Left lobe of liver (tissue), 2 donors: ENCODE measurements at places on chromosomes 5 and 9. TPM values are rescaled to one million over a fixed set of nuclear protein-coding genes. Genes with fewer than 3 reads are reported as not detected.

Gene ZFP37
- 0.55 TPM for total RNA-seq

Gene MPDZ
- total RNA-seq = 62.6 TPM

GRCh38 chr5:3195994-3196393 is 399.6 kb upstream of the IRX1 start:
- no peak for DNase-seq

Gene ARID3C
- total RNA-seq = 8.8 TPM

DNA sequence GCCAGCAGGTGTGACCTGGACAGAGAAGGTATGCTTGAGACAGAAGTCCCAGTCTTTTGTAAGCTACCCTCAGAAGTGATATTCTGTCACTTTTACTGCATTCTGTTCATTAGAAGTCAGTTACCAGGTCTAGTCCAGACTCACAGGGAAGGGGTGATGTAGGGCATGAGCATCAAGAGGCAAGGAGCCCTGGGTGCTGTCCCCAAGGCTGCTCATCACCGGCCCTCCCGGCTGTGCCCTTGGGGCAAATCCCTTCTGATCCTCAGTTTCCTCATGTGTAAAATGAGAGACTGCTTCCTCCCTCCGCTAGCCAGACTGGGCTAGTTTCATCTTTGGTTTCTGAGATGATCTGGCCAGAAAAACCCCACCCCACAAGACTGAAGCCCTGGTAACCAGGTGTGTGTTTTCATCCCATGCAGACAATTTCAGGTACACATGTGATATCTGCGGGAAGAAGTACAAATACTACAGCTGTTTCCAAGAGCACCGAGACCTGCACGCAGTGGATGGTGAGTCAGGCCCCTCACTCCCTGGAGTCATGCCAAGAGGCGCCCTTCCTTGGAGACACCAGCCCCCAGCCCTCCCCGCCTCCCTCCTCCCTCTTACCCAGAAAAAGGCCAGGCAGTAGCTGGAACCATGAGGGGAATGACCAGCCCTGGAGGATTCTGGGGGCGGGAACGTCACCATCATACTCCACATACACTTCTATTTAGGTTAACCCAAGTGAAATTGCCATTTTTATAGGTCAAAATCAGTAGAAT is 71.0 kb downstream of the AMBP start:
- peak; percentile 43 for DNase-seq

DNA sequence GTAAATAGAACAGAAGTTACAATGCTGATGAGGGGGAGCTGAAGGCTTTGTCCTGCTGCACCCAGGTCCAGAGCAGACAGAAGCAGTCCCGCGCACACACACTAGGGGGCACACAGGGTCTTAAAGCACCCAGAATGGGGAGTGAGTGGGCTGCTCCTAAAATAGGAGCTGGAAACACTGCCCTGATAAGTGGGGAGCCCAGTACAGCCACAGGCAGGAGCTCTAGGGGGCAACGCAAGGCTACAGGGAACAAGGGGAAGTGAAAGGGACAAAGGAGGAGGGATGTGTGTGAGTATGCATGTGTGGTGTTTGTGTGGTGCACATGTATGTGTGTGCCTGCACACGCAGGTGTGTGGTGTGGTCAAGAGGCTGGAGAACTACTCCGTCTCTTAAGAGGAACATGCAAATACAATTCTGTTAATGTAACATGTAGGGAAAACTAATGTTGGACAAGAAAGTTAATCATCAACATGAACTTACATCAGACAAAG is 191.5 kb downstream of the ROR2 start:
- no peak for DNase-seq

- no peak for DNase-seq
Measured at GRCh38 chr9:87587356-87587745, 89.7 kb downstream of the DAPK1 start.

GRCh38 chr5:138980441-138980840 is 105.3 kb upstream of the LRRTM2 start:
- DNase-seq = no peak

DNA sequence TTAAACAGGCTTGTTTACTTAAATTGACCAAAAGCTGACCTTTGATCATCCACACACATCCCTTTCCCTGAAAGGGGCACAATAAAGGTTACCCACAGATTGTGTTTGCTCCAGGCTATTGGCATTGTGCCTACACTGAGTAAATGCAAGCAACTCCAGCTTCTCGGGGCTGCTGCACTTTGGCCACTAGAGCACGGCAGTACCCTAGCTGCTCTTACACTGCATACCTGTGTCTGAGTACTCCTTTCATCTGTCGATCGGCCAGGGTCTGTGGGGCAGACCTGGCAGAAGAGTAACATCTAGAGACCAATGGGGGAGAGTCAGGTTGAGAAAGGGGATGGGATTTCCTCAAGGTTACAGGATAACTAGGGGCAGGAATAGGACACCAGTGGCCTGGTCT is 281.9 kb upstream of the NMUR2 start:
- DNase-seq = no peak

GRCh38 chr9:38650564-38650963 is 30.2 kb upstream of the ANKRD18A start:
- no peak for DNase-seq

DNA sequence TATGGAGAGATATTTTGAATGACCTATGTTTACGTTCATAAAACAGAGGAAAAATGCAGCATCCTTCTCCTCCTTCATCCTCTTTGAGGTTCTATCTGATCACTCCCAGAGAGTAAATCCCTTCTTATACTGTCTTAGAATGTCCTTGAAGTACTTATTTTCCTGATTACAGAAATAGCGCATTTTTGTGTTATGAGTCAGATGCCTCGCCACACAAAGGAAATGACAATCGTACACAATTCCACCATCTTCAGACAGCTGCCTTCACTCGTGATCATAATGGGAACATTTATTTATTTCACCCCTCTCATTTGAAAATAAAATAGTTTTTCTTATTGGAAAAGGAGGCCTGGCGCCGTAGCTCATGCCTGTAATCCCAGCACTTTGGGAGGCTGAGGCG is 2.4 kb upstream of the GLT6D1 start:
- DNase-seq = no peak

DNA sequence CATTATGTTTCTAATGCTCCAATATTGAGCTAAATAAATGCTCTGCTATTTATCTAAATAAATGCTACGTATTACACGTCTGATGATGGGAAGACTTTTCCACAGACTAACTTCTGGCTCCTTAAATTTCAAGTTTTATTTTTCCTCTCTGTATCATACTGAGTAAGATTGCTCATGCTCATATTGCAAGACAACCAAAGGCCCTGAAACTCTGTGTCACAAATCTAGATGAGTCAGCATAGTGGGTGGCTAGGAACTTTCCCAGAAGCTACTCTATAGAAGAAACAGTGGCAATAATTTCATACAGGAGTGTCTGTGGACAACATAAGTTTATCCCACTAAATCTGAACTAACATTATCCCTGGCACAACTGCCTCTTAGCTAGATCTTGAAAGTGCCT is 53.0 kb upstream of the RFX3 start:
- DNase-seq = no peak

DNA sequence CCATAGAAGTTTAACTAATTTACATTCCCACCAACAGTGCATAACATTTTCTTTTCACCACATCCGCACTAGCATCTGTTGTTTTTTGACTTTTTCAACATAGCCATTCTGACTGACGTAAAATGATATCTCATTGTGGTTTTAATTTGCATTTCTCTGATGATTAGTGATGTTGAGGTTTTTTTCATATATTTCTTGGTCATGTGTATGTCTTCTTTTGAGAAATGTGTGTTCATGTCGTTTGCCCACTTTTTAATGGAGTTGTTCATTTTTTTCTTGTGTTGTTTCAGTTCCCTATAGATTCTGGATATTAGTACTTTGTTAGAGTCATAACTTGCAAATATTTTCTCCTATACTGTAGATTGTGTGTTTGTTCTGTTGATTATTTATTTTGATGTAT is 163.4 kb downstream of the FER start:
- DNase-seq = no peak

DNA sequence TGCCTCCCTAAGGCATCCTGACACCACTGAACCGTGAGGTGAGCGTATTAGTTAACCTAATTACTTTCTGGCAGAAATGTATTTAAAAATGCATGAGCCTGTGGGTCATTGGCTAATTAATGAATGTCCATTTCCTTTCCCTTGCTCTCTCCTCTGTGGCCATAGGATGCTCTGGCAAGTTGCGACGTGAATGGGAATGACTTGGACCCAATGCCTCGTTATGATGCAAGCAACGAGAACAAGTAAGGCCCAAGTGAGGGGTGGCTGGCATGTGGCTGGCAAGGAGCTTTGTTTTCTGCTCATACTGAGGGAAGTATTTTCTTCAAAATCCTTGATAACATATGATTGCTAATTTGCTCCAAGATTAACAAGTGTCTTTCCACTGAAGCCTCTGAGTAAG is 136.3 kb downstream of the PCSK5 start:
- DNase-seq = no peak

Gene TXNDC8
- total RNA-seq = not detected

Gene STPG3
- not detected for total RNA-seq

Gene GRAMD2B
- total RNA-seq = 18.7 TPM

DNA sequence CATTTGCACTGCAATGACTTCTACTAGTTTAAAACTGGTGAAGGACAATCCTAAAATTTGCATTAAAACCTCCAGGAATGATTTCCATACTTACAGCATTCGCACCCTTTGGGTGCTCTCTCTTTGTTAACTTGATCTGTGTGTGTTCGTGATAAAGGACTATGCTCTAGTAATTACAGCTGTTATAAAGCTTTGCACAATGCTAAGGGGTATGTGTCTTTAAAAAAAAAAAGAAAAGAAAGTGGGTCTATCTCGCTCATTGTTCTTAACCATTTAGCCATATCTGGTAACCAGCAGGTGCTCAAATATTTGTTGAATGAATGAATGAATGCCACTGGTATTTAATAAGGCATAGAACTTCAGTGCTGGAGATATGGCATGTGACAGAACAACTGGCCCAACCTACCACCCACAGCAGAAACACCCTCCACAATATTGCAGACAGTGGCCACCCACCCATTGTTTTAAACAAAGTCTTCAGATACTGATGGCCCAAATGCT is 8.7 kb downstream of the TRIM36 start:
- DNase-seq = no peak

DNA sequence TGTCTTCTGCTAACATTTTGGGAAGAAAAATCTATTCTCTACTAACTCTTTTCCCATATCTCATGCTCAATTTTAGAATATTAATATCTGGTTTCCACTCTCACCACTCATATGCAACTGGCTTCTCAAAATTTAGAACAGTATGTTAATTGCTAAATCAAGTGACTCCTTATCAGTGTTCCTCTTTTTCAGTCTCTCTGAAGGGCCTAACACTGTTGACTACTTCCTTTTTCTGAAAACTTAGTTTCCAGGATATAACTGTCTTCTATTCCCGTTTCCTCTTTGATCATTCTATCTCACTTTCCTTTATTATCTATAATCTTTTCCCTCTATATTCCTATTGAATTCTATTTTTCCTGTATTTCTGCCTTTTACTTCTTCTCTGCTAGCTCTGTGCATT is 1717.2 kb upstream of the C9orf72 start:
- DNase-seq = no peak

DNA sequence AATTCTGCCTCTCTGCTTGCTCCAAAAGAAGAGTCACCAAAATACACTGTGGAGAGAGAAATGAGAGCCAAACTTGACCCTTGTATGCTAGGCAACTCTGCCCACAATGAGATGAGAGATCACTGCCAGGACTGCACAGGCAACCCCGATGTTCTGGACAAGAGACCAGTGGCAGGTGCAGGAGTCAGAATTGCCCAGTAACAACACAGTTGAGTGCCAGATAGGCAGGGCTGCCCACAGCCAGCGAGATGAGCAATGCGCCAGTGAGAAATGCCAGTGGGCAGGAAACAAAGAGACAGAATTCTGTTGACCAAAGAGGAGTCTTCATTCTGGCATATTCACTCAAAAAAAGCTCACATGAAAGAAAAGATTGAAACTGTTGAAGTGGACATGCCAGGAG is 570.7 kb downstream of the CAAP1 start:
- DNase-seq = no peak

Gene RHOBTB3
- 45.1 TPM for total RNA-seq

DNA sequence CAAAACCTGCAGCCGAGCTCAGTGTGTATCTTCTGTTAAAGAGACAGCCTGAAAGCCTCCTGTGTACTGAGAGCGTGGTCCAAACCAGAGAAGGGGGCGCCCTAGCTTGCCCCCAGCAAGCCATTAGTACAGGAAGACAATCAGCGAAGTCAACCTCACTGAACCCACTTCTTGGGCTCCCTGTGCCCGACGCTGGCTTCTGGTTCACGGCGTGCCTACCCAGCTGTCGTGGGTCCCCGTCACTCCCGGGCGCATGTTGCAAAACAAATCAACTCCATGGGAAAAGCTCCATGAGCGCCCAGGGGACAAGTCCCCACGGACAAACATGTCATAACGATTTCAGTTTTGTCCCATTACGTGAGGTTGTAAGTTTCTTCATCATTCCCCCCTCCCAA is 326.9 kb downstream of the SH3GL2 start:
- no peak for DNase-seq

DNA sequence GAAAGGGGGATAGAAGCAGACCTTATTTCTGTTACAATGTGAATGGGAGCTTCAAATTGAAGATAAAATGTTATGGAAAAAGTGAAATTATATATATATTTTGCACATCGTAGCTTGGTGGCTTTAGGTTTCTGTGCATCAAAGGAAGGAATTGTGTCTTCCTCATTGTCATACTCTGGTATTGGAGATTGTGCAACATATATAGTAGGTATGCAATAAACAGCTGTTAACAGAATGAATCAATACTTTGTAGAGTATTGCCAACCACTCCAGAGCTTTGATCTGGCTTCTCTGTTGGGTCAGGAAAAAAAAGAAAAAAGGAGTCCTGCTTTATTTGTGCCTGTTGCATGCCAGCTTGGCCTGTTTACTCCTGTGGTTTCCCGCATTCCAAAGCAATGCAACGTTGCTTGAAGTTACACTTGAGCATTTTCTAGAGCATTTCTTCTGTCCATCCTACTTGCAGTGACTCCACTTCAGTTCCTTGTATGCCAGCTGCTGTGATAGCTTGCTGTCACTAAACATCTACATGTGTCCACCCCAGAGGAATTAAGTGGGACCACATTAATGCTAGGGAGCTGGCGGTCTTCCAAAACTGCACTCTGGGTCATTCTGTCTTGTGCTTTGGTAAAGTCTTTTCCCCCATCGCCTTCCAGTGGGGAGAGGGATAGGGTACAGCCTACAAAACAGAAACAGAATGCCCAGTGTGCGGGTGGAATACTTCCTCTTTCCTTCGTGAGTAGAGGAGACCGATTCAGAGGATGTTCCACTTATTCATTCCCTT is 62.0 kb upstream of the MEF2C start:
- DNase-seq = no peak

GRCh38 chr9:110641293-110641692 is 27.3 kb upstream of the MUSK start:
- no peak for DNase-seq

Gene ANKRD34B
- not detected for total RNA-seq
